ENCODE measurements at places on chromosomes 4 and X.
A peak's percentile ranks its signal among the peaks of the same experiment; 100 is the strongest.

DNA sequence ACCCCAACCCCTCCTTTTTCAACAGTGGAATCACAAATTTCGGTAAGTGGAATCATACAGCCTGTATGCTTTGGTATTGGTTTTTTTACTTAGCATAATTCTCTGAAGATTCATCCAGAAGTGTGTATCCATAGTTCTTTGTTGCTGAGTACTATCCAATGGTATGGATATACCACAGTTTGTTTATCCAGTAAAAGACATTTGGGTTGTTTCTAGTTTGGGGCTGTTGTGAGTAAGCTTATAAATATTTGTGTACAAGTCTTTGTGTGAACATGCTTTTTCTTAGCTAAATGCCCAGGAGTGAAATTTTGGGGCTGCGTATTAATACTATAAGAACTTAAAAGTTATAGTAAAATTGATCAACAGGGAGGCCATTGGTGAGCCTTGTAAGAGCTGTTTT, 57.5 kb upstream of the GC start:
- no peak for DNase-seq

- peak; percentile 9 for DNase-seq
Measured at GRCh38 chrX:97397371-97397770, 513.7 kb downstream of the RPA4 start.

- DNase-seq: no peak
Measured at GRCh38 chr4:89308161-89308500, 531 bp upstream of the GPRIN3 start.

- no peak for DNase-seq
Measured at GRCh38 chr4:153212736-153213135, 8.5 kb downstream of the TRIM2 start.

GRCh38 chr4:168892475-168892874, 117.6 kb downstream of the CBR4 start:
- no peak for DNase-seq

- no peak for DNase-seq
Measured at GRCh38 chr4:89216866-89217265, 90.7 kb downstream of the GPRIN3 start.

DNA sequence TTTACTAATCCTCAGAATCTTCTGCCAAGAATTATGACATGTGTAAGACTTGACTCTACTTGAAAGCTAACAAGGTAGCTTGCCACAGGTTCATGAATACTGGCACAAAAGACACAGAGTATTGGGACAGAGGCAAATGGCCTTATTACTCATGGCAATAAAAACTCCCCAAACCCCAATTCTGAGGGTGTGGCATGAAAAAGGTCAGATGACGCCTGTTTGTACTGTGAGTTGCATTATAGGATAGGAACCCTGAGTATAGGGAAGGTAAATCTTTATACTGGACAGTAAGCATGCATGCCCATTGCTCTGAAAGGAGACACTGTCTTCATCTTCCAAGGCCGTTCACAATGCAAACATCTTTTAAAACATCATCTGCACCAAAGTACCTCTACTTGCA, 600.0 kb downstream of the IL1RAPL1 start:
- DNase-seq: no peak

- DNase-seq: peak; percentile 55
Measured at GRCh38 chr4:34619531-34620162, 1624.7 kb downstream of the ARAP2 start.

DNA sequence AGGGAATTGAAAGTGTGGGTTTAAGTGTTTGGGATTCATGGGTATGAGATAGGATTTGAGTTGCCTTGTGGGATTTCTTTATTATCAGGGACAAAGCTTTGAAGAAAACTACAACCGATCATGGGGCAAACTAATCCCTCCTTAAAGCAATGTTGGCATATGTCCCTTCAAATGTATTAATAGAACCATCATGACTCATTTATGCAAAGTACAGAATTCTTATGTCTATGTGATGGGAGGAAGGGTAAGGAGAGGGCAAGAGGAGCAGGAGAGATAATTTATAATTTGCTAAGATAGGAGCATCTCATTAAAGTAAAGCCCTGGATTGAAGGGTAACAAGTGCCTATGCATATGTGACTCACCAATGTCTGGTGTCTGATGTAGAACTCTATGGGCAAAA, 94.2 kb downstream of the PHEX start:
- DNase-seq: peak; percentile 45

DNA sequence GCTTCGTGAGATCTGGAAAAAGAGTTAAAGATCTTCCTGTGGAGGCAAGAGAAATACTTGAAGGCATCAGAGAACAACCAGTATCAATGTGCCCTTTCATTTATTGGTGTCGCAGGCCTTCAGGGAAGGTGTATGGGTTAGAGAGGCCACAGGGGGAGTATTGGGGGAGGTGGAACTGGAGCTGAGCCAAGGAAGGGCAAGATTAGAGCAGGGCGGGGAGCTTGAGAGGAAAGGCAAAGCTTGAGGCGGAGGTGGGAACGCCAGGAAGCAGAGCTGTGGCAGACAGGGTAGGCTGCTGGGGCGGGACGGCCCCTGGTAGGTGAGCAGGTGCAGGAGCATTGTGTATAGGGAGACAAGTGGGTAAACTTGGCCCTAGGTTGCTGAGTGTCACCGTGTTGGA, 329.9 kb downstream of the ARHGAP10 start:
- no peak for DNase-seq

DNA sequence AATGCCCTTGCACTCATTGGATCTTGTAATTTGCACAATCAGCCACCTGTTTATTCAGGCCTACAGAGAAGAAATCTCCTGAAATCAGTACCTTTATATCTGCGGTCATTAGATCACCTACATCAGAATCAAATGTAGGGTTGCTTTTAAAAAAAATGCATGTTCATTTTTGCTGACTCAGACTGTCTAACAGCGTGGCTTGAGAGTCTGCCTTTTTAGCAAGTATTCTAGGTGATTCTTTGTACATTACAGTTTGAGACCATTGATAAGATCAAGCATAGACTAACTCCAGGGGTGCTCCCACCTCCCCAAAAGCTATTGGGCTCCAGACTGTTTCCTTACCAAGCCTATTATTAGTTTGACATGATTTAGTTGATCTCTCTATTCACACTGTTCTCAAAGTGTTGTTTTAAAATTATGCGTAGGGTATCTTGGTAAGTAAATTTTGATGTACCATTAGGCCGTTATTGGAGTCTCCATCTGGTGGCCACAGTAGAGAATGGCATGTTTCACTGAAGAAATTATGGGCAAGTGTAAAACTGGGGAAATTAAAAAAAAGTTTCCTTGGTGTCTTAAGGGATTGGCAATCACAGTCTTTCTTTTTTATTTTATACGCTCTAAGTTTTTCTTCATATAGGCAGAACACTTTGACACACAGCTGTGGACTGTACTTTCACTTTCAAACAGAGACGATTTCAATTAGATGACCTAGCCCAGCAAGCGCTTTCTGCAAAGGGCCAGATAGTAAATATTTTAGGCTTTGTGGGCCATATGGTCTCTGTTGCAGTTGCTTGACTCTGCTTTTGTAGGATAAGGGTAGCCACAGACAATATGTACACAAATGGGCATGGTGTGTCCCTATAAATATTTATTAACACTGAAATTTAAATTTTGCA, 33.7 kb upstream of the MSL3 start:
- peak; percentile 42 for DNase-seq

DNA sequence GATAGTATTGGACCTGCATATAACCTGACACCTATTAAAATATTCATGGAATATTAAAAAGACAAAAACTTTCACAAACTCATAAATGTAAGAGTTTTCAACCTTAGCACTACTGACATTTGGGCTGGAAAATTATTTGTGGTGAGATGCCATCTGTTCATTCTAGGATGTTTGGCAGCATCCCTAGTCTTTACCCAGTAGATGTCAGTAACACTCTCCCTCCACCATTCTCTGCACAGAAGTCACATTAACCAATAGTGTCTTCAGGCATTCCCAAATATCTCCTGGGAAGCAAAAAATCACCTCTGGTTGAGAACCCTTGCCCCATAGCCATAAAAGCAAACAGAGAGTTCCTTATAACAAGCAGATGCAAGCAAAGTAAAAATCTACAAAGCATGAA, 41.4 kb upstream of the NDST4 start:
- peak; percentile 23 for DNase-seq

DNA sequence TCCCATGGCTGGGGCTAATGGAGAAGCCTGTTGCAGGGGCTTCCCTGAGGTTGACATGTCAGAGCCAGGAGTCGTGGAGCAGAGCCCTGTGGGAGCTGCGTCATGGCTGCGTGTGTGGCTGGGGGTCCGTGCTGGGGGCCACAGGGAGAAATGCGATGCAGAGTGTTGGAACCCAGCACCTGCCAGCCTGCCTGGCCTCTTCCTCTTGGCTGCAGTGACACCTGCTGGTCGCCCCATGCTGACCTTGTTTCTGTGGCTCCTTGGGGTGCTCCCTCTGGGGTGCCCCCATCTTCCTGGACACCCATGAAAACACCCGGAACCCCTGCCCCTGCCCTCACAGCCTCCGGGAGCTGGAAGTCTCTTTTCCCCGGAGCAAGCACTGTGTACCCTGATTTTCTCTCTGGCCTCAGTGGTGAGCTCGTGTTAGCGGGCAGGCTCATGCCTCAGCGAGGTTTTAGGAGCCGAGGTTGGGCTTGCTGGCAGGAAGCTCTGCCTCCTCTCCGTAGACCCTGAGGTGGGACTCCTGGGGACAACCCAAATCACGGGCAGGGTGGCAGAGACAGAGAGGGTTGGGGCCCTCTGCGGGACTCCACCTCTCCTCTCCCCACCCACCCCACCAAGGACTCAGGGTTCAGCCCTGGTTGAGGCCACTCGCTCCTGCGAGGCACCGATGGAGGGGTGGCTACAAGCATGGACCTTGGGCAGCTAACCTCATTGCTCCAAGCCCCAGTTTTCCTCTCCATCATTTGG, 103.7 kb downstream of the SORCS2 start:
- peak; percentile 18 for DNase-seq

- DNase-seq: peak; percentile 64
Measured at GRCh38 chrX:19855700-19856381, 31.6 kb downstream of the SH3KBP1 start.

GRCh38 chrX:54708404-54708803, 89.7 kb downstream of the ITIH6 start:
- no peak for DNase-seq

GRCh38 chr4:38603652-38604051, 60.3 kb upstream of the KLF3 start:
- DNase-seq: no peak

GRCh38 chrX:153778684-153779101, 2.1 kb upstream of the SRPK3 start:
- no peak for DNase-seq

DNA sequence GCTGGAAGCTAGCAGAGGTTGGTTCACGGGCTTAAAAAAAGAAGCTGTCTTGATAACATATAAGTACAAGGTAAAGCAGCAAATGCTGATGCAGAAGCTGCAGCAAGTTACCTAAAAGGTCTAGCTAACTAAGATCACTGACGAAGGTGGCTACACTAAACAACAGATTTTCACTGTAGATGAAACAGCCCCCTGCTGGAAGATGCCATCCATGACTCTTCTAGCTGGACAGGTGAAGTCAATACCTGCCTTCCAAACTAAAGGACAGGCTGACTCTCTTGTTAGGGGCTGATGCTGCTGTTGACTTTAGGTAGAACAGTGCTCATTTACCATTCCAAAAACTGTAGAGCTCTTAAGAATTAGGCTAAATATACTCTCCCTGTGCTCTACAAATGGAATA, 99.5 kb downstream of the FBXW7 start:
- DNase-seq: no peak

- DNase-seq: peak; percentile 42
Measured at GRCh38 chr4:89836897-89837384, at the start of gene SNCA. Gene SNCA (minus strand): TSS chr4:89837161. CDS start chr4:89835667, 1,494 bp downstream.

DNA sequence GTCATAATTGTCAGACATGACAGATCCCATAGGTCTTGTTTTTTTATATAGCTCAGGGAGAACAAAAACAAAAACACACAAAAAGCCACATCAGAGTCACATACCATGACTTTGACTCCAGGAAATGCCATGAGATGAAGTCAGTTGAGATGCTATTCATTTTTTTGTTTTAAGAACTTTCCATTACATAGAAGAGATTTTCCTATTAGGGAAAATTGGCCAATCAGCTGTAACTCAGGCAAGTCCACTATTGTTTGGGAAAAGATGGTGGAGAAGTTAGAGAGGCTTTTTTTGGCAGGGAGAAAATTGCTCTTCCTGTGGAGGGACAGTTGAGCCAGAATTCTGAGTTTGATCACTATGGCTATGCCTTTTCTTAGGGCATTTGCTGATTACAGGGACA, 72.6 kb downstream of the SMARCA5 start:
- peak; percentile 94 for DNase-seq

GRCh38 chr4:47118192-47118929, 87.0 kb downstream of the GABRB1 start:
- DNase-seq: peak; percentile 20

GRCh38 chr4:175297965-175298565, 379.9 kb downstream of the ADAM29 start:
- DNase-seq: peak; percentile 19

DNA sequence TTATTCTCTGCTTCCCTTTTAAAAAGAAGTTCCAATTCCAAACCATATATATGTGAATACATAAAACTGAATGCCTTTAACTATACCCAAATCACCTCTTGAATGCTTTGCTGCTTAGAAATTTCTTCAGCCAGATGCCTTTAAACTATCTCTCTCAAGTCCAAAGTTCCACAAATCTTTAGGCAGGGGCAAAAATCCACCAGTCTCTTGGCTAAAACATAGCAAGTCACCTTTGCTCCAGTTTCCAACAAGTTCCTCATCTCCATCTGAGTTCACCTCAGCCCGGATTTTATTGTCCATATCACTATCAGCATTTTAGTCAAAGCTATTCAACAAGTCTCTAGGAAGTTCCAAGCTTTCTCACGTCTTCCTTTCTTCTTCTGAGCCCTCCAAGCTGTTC, 49.8 kb downstream of the SULT1B1 start:
- no peak for DNase-seq

All from fibroblast of skin of back (primary cell).